ENCODE measurements at places on chromosomes 6 and 20.

- no peak for DNase-seq
Observed at GRCh38 chr6:138528956-138529355, 29.7 kb upstream of the NHSL1 start.

DNA sequence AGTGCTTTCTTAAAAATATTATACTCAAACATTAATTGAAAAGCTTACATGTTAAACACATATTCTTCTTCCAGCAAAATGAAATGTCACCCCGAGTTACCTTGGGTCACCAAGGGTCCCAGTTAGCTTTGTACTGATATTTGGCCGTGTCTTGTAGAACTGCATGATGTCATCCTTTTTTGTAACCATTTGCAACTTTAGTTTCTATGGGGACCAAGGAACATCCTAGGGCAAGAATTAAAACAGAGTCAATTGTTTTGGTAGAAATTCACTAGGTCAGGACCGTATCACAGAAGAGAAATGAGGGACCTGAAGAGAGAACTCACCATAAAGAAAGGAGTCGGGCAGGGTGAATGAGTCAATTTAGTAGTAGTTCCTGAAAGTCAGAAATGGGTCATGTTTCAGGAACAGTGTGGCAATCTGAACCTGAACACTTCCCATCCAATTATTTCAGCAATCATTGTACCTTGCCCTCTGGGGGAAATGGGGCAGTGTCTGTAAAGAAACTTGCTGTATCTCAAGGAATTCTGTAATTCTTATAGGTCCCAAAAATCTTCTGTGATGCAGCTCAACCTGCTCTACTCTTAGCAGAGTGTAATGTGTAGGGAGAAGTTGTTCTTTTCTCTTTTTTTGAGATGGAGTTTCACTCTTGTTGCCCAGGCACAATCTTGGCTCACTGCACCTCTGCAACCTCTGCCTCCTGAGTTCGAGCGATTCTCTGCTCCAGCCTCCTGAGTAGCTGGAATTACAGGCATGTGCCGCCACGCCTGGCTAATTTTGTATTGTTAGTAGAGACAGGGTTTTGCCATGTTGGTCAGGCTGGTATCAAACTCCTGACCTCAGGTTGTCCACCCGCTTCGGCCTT is 5.3 kb upstream of the AKAP7 start:
- no peak for DNase-seq

GRCh38 chr6:125164696-125165095 is 11.1 kb downstream of the TPD52L1 start:
- DNase-seq: no peak

GRCh38 chr6:40551966-40552505 is 35.1 kb downstream of the LRFN2 start:
- DNase-seq: no peak

- DNase-seq: no peak
Observed at GRCh38 chr6:158894193-158894592, 75.0 kb upstream of the EZR start.

DNA sequence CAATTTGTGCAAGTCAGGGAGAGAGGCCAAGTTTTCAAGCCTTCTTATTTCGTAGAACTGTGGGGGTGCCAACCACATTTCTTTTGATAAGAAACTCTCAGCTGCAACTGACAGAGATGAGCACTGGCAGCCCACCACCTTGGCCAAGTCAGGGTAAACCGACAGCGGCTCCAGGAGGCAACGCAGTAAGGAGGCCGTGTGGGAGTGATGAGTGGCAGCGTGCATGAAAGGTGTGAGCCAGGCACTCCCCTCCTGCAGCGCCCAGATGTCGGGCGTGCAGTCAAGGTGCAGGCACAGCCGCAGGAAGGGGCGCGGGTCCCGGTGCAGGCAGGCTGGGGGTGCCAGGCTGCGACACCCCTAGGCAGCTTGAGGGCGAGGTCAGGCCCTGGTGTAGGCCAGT is 49.2 kb upstream of the HDAC2 start:
- no peak for DNase-seq

- DNase-seq: peak; percentile 26
Observed at GRCh38 chr6:88238065-88238464, 71.9 kb upstream of the CNR1 start.

GRCh38 chr6:37083243-37084138 is 78.0 kb downstream of the FGD2 start:
- peak; percentile 40 for DNase-seq

DNA sequence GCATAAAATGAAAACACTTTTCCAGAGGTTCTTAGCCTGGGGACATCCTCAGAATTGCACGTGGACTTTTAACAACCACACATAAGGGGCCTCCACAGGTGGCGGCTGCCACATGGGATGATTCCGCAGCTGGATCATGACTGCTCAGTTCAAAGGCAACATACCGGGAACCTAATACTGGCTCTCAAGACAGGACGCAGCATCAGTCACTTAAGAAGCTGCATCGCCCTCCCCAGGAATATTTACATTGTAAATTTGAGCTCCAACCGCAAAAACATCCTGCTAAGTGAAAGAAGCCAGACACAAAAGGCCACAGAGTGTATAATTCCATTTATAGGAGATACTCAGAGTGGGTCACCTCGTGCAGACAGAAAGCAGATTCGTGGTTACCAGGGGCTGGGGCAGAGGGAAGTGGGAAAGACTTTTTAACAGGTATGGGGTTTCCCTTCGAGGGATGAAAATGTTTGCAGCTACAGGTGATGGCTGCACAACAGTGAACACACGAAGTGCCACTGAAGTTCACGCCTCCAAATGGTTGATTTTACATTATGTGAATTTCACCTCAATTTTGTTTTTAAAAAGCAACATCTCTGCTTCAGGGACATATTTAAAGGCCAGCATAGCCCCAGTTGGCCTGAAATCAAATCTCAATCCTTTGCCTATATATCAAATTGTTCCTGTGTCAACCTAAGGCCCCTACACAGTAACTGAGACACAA is 141.5 kb downstream of the BMP7 start:
- no peak for DNase-seq

- no peak for DNase-seq
Observed at GRCh38 chr6:79384845-79385244, 150.4 kb upstream of the HMGN3 start.

- DNase-seq: no peak
Observed at GRCh38 chr20:43863330-43863729, 51.3 kb upstream of the TOX2 start.

- no peak for DNase-seq
Observed at GRCh38 chr6:159307246-159307790, 138.1 kb downstream of the FNDC1 start.

DNA sequence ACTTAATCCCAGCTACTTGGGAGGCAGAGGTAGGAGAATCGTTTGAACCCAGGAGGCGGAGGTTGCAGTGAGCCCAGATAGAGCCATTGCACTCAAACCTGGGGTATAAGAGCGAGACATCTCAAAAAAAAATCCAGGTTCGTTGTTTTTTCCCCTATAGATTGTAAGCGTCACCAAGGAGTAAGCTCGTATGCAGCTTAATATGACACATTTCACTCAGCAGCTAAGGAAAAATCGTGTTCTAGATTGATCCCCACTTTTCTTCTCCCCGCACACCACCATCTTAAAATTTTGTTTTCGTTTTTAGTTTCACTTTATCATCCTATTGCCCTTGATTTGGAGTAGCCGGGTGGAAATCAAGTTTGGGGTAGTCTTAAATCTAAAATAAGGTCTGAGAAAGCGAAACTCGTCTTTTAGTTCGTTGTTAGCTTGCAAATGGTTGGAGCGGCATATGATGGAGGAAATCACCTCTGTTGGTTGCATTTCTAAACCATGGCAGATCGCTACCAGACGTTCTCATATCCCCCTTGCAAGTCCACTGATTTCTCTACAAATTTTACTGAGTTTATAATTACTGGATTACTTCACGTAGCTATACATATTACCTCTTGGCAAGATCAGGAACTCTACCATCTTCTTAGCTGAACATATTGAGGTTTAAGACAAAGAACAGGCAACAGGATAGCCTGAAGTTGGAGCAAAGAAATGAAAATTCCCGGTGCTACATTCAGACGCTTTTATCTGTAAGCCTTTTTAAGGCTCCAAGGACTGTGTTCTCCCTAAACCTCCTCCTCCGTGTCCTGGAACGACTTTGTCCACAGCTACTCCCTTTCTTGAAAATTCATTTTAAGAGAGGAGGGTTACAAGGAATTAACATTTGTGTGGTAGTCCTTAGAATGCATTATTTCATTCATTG is 91.1 kb upstream of the BTN3A2 start:
- peak; percentile 27 for DNase-seq

DNA sequence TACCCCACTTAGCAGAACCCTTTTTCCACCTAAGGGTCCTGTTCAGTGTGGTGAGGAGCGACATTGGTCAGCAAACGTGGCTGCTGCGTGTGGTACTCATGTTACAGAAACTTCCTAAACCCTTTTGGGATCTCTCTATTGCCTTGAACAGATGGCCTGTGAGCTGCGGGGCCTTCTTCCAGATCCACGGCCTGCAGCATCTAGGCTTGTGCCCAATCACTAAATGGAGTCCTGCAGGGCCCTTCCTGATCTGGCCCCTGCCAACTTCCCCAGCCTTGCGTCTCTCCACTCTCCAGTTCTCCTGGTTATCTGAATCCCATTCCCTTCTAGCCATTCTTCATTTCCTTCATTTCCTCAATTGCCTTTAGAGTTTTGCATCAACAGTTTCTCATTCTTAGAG is 85.6 kb downstream of the PDE7B start:
- no peak for DNase-seq

DNA sequence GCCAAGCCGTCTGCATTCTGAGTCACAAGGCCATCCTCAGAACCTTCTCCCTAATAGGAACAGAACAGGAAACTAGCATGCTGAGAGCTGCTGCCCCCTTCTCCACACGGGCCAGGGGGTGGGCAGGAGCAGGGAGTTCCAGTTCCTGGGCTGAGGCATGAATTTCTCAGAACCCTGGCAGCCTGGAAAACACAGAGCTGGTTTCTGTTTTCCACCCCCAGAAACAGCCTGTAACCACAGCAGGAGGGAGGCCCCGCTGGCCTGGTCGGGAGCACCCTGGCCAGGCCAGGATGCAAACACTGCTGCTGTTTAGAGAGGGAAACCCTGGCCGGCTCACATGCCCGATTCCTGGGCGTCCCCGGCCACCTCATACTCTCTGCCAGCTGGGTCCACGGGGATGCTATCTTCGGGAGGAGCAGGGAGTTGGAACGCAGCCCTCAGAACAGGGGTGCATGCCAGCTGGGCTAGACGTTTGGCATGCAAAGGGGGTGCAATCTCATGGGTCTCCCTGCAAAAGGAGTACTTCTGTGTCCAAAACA is 130.1 kb downstream of the NFATC2 start:
- DNase-seq: no peak

DNA sequence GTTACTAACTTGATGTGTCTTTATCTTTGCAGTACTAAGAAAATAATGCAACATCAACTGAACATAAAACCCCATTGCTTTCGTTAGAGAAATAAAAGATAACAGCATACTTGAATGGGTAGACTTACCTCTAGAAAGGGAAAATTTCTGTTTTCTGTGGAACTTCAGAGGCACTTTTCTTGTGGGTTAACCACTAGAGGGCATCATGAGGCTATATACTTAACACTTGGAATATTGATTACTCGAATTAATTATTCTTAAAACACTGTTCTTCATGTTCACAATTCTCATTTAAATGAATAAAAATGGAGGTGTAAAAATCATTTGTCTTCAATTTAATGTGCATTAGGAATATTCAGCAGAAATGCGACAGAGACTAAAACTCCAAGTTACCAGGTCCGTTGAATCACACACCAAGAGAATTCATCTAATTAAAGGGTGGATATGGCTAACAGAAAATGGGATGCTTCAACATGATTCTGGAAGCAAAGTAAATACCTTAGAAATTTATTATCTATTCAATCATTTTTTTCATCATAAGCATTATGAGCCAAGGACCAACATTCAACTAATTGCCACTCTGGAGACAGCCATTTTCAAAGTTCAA is 330.8 kb upstream of the PREP start:
- no peak for DNase-seq

DNA sequence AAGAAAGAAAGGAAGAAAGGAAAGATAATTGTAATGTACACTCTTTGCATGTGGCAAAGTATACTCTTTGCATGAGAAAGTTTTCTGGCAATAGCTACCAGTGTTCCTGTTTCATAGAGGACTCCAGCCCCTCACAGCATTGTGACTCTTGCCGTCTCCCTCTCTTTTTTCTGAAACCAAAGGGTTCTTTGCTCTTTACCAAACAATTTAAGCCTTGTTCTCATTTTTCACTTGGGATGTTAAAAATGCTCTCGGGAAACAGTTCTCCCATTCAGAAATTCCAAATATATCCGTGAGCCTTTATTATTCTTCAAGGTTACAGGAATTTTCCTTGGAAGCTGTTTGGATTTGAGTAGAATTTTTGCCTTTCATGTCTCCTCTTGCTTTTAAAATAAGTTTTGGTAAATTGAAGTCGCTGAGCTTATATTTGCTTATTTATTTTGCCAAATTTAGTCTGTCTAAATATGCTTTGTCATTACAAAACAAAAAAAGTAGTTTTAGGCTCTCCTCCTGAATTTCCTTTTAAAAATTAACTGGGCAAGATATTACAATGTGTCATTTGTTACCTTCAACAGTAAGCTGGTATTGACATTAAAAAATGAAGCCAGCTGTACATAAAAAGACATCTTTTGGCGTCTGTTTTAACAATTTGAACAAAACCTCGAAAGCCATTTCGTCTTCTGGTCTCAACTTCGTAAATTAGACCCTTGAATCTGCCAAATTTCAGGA is 103.8 kb upstream of the ARMC2 start:
- no peak for DNase-seq

GRCh38 chr20:36709126-36709525 is 36.8 kb downstream of the NDRG3 start:
- no peak for DNase-seq

DNA sequence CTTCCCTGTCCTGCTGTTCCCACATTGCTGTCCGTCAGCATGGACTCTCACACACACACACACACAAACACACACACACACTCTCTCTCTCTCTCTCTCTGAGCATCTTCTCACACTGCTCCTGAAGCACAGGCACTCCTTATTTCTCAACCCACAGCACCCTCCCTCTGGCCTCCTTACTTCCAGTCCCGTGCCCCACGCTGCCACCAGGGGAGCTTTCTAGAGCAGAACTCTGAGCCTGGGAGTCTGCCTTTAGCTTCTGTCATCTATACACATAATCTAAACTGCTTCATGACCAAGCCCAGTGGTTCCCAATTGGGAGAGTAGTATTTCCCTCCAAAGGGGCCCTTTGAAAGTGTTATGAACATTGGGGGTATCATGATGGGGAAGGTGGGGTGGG is 29.1 kb downstream of the HECA start:
- peak; percentile 29 for DNase-seq

- no peak for DNase-seq
Observed at GRCh38 chr20:53081916-53082863, 110.0 kb downstream of the TSHZ2 start.

DNA sequence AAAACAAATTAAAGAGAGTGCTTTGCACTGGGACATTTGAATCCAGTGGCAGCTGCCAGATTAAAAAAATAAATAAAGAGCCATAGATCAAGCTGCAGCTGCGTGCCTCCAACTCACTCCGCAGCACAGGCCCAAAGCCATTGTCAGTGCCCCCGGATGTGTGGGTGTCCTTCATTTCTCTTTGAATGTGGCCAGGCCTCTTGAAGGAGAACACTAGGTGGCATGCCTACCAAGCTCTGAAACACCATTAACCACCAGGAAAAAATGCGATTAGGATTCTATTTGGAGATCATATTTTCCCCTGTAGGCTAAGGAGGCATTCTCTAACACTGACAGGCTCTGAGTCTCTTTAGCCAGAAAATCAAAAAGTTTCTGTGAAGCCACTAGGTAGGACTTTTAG is 549.8 kb downstream of the PRKN start:
- no peak for DNase-seq
